ENCODE measurements at places on chromosomes 4 and X. TPM values are rescaled to one million over a fixed set of nuclear protein-coding genes. Genes with fewer than 3 reads are reported as not detected.

The SPINK2 gene
- 0.93 TPM for total RNA-seq

The USP51 gene
- total RNA-seq = 1.7 TPM

The MND1 gene
- total RNA-seq = not detected

The ADGRG4 gene
- total RNA-seq = not detected

- DNase-seq = no peak
Measured at GRCh38 chr4:70667740-70668535, 1.6 kb upstream of the JCHAIN start.

DNA sequence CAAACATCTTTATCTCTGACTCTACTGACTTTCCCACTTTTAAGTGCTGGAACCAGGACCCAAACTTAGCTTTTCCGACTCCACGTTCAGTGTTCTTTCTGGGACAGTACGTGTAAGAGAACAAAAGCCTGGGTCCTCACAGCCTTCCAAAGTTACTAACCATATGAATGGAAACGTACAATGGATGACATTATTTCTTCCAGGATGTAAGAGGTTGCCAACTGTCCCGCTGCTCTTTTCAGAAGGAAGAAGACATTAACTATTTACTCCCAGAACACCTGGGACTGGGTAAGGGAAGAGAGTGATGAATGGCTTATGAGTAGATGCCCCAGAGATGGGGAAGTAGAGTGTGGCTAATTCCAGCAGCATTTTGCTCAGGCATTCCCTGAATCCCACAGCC is 114.7 kb downstream of the TRAPPC11 start:
- DNase-seq = no peak

GRCh38 chr4:70706516-70706915 is 15.2 kb upstream of the RUFY3 start:
- no peak for DNase-seq

- no peak for DNase-seq
Measured at GRCh38 chrX:153702336-153703035, 14.8 kb downstream of the SLC6A8 start.

DNA sequence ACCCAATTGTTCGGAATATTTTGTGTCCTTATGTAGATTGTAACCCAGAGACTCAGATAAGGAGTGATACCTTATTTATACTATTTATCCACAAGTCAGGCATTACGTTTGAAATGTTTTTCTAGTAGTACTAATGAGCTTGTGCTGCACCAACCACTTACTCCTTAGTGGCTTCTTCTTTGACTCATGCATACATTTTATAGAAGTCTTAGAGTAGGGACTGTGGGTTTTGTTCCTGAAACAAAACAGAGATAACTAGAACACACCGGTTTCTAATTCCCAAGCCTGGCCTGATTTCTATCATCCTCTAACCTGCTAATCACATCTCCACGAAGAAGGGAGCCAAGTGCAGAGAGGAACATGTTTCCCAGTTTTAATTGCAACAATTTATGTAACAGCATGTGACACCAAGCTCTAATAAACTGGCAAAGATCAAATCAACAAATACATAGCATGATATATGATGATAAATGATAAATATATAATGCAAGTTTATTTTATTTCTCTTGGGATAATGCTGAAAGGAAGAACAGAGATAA is 32.3 kb downstream of the MGARP start:
- DNase-seq = no peak

DNA sequence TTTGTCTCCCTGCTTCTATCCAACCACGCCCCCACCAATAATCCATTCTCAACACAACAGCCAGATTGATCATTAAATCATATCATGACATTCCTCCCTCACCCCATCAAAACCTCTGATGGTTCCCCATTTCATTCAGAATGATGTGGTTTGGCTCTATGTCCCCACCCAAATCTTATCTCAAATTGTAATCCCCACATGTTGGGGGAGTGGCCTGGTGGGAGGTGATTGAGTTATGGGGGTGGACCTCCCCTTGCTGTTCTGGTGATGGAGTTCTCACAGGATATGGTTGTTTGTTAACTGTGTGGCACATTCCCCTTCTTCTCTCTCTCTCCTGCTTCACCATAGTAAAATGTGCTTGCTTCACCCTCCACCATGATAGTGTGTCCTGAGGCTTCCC is 23.3 kb downstream of the TRMT2B start:
- DNase-seq = no peak

- no peak for DNase-seq
Measured at GRCh38 chr4:84574069-84574720, 8.7 kb upstream of the CDS1 start.

GRCh38 chr4:165364452-165365080 is 14.2 kb upstream of the CPE start:
- DNase-seq = no peak

- DNase-seq = no peak
Measured at GRCh38 chrX:43666311-43666912, 10.3 kb downstream of the MAOA start.
